ENCODE measurements at places on chromosomes 2 and 18. TPM values are rescaled to one million over a fixed set of nuclear protein-coding genes. Genes with fewer than 3 reads are reported as not detected.
A peak's percentile ranks its signal among the peaks of the same experiment; 100 is the strongest.

DNA sequence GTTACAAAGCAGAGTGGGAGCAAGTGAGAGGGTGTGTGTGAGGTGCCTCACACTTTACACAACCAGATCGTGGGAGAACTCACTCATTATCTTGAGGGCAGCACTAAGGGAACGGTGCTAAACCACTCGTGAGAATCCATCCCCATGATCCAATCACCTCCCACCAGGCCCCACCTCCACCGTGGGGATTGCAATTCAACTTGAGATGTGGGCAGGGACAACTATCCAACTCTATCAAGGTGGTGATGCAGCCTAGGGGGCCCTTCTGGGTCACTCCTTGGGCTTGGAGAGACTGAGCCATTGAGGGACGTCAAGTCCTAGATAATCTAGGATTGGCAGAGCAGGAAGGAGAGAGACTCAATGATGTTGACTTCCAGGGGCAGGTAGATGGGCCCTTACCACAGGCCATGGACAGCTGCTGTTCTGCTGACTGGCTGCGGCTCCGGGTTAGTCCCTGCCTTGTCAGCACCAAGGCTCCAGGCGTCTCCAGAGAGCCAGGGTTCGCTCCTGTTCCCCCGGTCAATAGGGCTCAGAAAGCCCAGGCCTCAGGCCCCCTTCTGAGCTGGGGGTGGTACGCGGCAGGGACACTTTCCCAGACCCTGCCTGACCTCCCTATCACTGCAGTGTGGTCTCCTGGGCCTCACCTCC is 193.2 kb upstream of the HS6ST1 start:
- H3K4me1 ChIP-seq, result no peaks in the 10 kb centered on the region
- no peak for DNase-seq
- no peaks in the 10 kb centered on the region for H3K36me3 ChIP-seq
- H3K27ac ChIP-seq, result no peak overlapping the region

UPP2 gene
- not detected for polyA plus RNA-seq

GRCh38 chr2:240851078-240851991 is 17.3 kb upstream of the AGXT start:
- no peaks in the 10 kb centered on the region for H3K27me3 ChIP-seq
- DNase-seq, result peak; percentile 93
- H3K4me1 ChIP-seq, result no peaks in the 10 kb centered on the region
- H3K4me3 ChIP-seq, result no peak overlapping the region
- no peaks in the 10 kb centered on the region for H3K36me3 ChIP-seq
- no peak overlapping the region for H3K27ac ChIP-seq

DNA sequence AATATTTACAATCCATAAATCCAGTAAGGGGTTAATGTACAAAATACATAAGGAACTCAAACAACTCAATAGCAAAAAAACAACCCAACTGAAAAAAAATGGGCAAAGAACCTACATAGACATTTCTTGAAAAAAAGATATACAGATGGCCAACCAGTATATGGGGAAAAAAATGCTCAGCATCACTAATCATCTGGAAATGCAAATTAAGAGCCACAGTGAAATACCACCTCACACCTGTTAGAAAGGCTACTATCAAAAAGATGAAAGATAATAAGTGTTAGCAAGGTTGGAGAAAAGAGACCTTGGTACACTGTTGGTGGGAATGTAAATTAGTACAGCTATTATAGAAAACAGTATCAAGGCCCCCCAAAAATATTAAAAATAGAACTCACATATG is 14.6 kb downstream of the AP1S3 start:
- no peak for DNase-seq
- H3K36me3 ChIP-seq, result no peaks in the 10 kb centered on the region
- no peak overlapping the region for H3K27ac ChIP-seq

GRCh38 chr2:129708221-129708967 is 271.1 kb upstream of the RAB6C start:
- H3K4me1 ChIP-seq, result no peaks in the 10 kb centered on the region
- no peaks in the 10 kb centered on the region for H3K27me3 ChIP-seq
- no peak overlapping the region for H3K27ac ChIP-seq
- H3K36me3 ChIP-seq, result no peaks in the 10 kb centered on the region

GRCh38 chr18:62329691-62330454 is 4.8 kb downstream of the TNFRSF11A start:
- no peaks in the 10 kb centered on the region for H3K36me3 ChIP-seq
- no peaks in the 10 kb centered on the region for H3K27me3 ChIP-seq
- no peak for DNase-seq
- H3K27ac ChIP-seq, result no peak overlapping the region
- no peak overlapping the region for H3K4me3 ChIP-seq
- H3K4me1 ChIP-seq, result peaks cover 12% of the 10 kb centered on the region

GRCh38 chr2:162166745-162167144 is 14.7 kb upstream of the GCG start:
- no peak for DNase-seq
- no peaks in the 10 kb centered on the region for H3K4me1 ChIP-seq
- no peak overlapping the region for H3K27ac ChIP-seq
- H3K4me3 ChIP-seq, result no peak overlapping the region
- H3K36me3 ChIP-seq, result peaks cover 28% of the 10 kb centered on the region

CYP26B1 gene
- 0.26 TPM for polyA plus RNA-seq

- H3K27ac ChIP-seq, result no peak overlapping the region
- DNase-seq, result no peak
- no peak overlapping the region for H3K4me3 ChIP-seq
- H3K27me3 ChIP-seq, result peaks cover 7% of the 10 kb centered on the region
- no peaks in the 10 kb centered on the region for H3K4me1 ChIP-seq
Observed at GRCh38 chr2:120626566-120626965, 109.1 kb upstream of the GLI2 start.

- no peak for DNase-seq
- H3K4me1 ChIP-seq, result peaks cover 14% of the 10 kb centered on the region
- no peaks in the 10 kb centered on the region for H3K36me3 ChIP-seq
- H3K27ac ChIP-seq, result no peak overlapping the region
Observed at GRCh38 chr2:11525762-11526161, 8.1 kb upstream of the GREB1 start.

- no peaks in the 10 kb centered on the region for H3K4me1 ChIP-seq
- no peak overlapping the region for H3K4me3 ChIP-seq
- H3K27ac ChIP-seq, result no peak overlapping the region
- DNase-seq, result no peak
- no peaks in the 10 kb centered on the region for H3K27me3 ChIP-seq
- no peaks in the 10 kb centered on the region for H3K36me3 ChIP-seq
Observed at GRCh38 chr2:219810895-219811294, 183.5 kb downstream of the SLC4A3 start.

- H3K27me3 ChIP-seq, result no peaks in the 10 kb centered on the region
- no peak overlapping the region for H3K4me3 ChIP-seq
- no peak overlapping the region for H3K27ac ChIP-seq
- H3K36me3 ChIP-seq, result peaks cover 14% of the 10 kb centered on the region
- H3K4me1 ChIP-seq, result no peaks in the 10 kb centered on the region
- DNase-seq, result no peak
Observed at GRCh38 chr2:15427987-15428386, 133.1 kb downstream of the NBAS start.

KCNG2 gene
- not detected for polyA plus RNA-seq

DNA sequence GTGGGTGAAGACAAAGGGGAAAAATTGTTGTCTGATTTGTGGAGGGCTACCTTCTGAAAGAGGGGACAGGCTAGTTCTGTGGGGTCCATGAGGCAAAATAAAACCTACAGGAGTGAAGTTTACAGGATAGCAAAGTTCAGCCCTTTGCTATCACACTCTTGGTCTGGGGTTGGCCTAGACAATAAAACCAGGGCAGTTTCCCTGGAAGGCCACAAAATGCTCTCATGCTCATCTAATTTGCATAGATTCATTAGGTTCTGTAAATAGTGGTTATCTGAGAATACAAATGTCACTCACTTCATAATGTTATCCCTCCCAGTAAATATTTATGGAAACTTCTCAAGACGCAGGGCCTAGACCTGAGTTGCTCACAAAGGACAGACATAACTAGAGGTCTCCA is 63.6 kb downstream of the INSIG2 start:
- no peak overlapping the region for H3K27ac ChIP-seq
- no peaks in the 10 kb centered on the region for H3K27me3 ChIP-seq
- no peaks in the 10 kb centered on the region for H3K36me3 ChIP-seq
- no peaks in the 10 kb centered on the region for H3K4me1 ChIP-seq
- H3K4me3 ChIP-seq, result no peak overlapping the region
- DNase-seq, result no peak

- no peak overlapping the region for H3K27ac ChIP-seq
- no peaks in the 10 kb centered on the region for H3K27me3 ChIP-seq
- DNase-seq, result no peak
- no peak overlapping the region for H3K4me3 ChIP-seq
Observed at GRCh38 chr2:181672255-181673008, 7.9 kb downstream of the NEUROD1 start.

GRCh38 chr2:182330451-182331305 is 96.2 kb downstream of the PDE1A start:
- H3K27me3 ChIP-seq, result no peaks in the 10 kb centered on the region
- no peak for DNase-seq
- H3K4me3 ChIP-seq, result no peak overlapping the region
- no peak overlapping the region for H3K27ac ChIP-seq
- H3K4me1 ChIP-seq, result no peaks in the 10 kb centered on the region

DSC3 gene
- polyA plus RNA-seq, result not detected

GRCh38 chr2:126655500-126656430 is at the start of gene GYPC:
Gene GYPC, plus strand, starts transcription at chr2:126656158. Its CDS starts 106 bp downstream, at chr2:126656264.
- DNase-seq, result no peak
- H3K36me3 ChIP-seq, result no peaks in the 10 kb centered on the region
- H3K27ac ChIP-seq, result no peak within 1 kb of the TSS
- no peaks in the 10 kb centered on the region for H3K27me3 ChIP-seq
- no peaks in the 10 kb centered on the region for H3K4me1 ChIP-seq

DNA sequence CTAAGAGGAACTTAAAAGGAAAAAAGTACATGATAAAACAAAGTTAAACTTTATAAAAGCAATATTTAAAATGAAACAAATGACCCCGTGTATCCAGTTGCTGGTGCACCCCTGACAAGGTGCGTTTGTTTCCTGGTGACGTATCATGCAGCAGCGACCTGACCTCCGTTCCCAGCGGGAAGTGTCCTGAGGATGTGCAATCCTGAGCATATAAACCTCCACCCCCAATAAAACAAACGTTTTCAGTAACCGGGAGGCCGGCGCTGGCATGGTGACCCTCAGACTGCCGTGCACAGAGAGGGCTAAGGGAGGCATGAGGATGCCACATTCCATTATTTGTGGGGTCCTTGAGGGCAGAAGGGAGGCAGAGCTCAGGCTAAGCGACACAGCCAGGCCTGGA is 14.8 kb downstream of the SLC66A2 start:
- H3K27me3 ChIP-seq, result no peaks in the 10 kb centered on the region
- H3K4me3 ChIP-seq, result no peak overlapping the region
- no peak for DNase-seq
- H3K4me1 ChIP-seq, result no peaks in the 10 kb centered on the region
- no peak overlapping the region for H3K27ac ChIP-seq

DNA sequence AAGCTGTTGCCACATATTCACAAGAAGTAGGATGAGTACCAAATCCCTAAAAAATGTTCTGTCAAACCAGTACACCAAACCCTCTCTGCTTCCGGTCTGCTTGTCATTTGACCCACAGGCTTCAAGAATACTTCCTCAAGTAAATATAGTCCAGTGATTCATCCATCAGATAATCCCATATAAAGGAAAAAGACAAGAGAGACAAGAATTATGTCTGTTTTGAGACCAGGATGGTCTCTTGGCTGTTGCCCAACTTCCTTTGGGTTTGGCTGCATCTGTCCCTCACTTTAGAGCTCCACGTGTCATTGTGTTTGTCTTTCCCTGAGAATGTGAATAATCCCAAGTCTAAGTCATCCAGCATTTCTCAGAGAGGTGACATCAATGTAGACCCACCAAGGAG is 91.5 kb upstream of the NRP2 start:
- H3K4me3 ChIP-seq, result no peak overlapping the region
- DNase-seq, result no peak
- peaks cover 20% of the 10 kb centered on the region for H3K4me1 ChIP-seq

SERPINB2 gene
- polyA plus RNA-seq, result 9.8 TPM

GRCh38 chr18:56851774-56852173 is 200.6 kb downstream of the WDR7 start:
- no peaks in the 10 kb centered on the region for H3K36me3 ChIP-seq
- no peak for DNase-seq
- no peaks in the 10 kb centered on the region for H3K27me3 ChIP-seq
- H3K4me1 ChIP-seq, result no peaks in the 10 kb centered on the region

GRCh38 chr2:45700407-45701013 is 49.0 kb downstream of the PRKCE start:
- no peak overlapping the region for H3K27ac ChIP-seq
- H3K27me3 ChIP-seq, result no peaks in the 10 kb centered on the region
- H3K36me3 ChIP-seq, result no peaks in the 10 kb centered on the region
- H3K4me3 ChIP-seq, result no peak overlapping the region
- H3K4me1 ChIP-seq, result peaks cover 35% of the 10 kb centered on the region

DNA sequence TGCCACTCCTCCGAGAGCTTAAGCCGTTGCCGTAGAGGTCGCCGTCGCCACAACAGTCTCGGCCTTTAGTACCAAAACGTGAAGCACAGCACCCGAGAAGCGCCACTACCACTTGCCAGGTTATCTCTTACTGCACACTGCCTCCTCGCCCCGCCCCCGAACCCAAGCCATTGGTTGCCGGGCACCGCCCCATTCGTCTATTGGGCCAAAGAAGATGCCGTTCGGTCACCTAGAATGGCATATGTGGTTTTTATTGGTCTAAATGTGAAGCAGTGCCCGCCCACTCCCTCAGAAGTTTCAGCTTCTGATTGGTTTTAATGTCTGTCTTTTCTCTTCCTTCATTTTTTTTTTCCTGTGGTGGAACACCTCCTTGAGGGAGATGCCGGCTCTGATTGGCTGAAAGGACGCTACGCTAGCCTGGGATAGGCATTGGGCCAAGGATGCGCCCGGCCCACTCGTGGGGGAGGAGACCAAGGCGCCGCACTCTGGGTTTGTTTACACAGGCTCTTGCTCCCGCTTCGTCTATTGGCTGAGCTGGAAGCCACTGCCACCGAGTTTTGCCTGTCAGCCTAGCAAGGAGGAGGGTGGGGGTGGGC is at the start of gene PAIP2B:
Gene PAIP2B (minus strand): TSS at position 139 of the 596 bp plus-strand sequence. CDS start 24,514 bp downstream, outside the sequence.
- no peaks in the 10 kb centered on the region for H3K36me3 ChIP-seq
- peak within 1 kb of the TSS; percentile 80 for H3K4me3 ChIP-seq
- peak within 1 kb of the TSS; percentile 17 for H3K27ac ChIP-seq
- H3K27me3 ChIP-seq, result no peaks in the 10 kb centered on the region
- peaks cover 4% of the 10 kb centered on the region for H3K4me1 ChIP-seq

DNA sequence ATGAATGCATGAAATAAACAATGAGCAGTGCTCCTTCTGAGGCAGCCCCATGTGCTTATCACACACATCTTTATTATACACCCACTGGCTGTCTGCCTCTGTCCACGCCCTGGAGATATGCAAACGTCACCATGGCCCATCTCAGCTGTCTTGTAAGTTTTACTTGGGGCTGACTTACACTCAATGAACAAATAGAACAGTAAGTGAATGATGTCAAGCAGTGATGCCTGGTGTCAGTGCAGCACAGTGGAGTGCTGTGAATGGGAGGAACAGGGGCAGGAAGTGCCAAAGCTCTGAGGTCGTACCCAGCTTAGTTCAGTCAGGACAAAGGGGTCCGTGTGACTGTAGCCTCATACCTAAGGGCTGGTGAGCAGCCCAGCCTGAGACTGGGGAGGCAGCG is 659.5 kb upstream of the HS6ST1 start:
- no peak overlapping the region for H3K27ac ChIP-seq
- H3K4me1 ChIP-seq, result peaks cover 2% of the 10 kb centered on the region
